ENCODE measurements at places on chromosomes 16 and 17. TPM values are rescaled to one million over a fixed set of nuclear protein-coding genes. Genes with fewer than 3 reads are reported as not detected.

GRCh38 chr17:71649941-71650350 is 470.9 kb upstream of the SOX9 start:
- no peak for DNase-seq

Gene PDILT
- total RNA-seq: not detected

GRCh38 chr16:22126037-22126558 is 33.8 kb downstream of the VWA3A start:
- DNase-seq: no peak

- no peak for DNase-seq
Observed at GRCh38 chr16:13863075-13863765, 56.7 kb upstream of the ERCC4 start.

GRCh38 chr16:9469512-9469911 is 378.1 kb downstream of the HAPSTR1 start:
- no peak for DNase-seq

DNA sequence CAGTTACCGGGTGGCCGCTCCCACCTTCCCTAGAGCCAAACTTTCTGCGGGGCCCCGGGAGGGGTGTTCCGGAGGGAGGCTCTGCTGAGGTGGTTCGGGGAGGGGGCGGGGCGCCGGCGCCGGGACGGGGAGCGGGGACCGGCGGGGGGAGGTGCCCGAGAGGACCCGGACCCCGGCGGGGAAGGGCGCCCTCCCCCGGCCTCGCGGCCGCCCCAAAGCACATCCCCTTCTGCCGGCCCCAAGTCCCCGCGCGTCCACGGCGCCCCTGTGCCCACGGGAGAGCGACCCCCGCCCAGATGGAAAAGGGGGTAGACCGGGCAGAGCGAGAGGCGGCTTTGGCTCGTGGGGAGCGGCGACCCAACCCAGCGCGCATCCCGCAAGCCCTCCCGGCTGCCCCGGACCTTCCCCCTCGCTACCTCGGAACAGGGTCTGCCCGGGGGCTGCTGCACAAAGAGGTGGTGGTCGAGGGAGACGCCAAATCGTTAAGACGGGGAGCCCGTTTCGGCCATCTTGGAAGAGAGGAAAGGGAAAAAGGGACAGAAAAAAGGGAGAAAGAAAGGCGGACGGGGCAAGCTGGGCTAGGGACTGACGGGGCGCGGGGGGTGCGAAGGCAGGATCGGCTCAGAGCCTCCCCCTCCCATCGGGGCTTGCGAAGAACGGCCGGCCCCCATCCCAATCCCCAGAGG is 530 bp downstream of the PCGF2 start:
- DNase-seq: peak; percentile 76

Gene IRX5
- total RNA-seq: 9.7 TPM

GRCh38 chr17:16440901-16441629 is 25.7 kb downstream of the TRPV2 start:
- DNase-seq: no peak

Gene C16orf46
- total RNA-seq: 1.1 TPM

GRCh38 chr16:78998879-78999278 is 601.7 kb downstream of the MAF start:
- DNase-seq: no peak

DNA sequence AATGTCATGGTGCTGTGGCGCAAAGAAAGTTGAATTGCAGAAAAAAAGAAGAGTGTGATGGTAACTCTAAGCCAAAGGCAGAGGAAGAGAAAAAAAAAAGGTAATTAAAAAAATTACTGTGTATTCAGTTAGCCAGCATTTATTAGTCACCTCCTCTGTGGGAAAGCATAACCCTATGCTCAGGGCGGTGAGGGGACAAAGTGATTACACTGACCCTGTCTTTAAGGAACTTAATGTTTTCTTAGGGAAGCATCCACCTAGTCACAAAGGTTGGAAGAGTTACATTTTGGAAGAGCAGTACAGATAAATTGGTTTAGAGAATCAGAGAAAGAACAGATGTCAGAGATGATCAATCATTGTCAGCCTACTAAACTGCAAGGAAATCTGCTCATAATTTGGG is 410.3 kb downstream of the CDH11 start:
- no peak for DNase-seq

DNA sequence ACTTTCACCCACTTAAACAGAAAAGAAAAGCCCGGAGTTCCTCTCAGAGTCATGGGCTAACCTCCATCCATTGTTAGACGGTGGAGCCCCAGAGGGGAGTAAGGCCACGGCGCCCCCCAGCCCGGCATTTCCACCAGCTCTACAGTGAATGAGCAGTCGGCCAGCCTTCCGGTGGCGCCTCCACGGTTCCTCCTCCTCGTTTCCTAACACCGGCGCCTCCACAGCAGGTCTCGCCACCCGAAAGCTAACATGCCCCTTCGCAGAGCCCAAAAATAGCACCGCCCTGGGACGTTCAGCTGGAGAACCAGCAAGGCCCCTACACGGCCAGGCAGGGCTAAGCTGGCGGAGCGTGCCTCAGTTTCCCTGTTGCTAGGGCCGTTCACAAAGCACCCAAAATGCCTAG is 858 bp downstream of the MMD start:
- peak; percentile 13 for DNase-seq

DNA sequence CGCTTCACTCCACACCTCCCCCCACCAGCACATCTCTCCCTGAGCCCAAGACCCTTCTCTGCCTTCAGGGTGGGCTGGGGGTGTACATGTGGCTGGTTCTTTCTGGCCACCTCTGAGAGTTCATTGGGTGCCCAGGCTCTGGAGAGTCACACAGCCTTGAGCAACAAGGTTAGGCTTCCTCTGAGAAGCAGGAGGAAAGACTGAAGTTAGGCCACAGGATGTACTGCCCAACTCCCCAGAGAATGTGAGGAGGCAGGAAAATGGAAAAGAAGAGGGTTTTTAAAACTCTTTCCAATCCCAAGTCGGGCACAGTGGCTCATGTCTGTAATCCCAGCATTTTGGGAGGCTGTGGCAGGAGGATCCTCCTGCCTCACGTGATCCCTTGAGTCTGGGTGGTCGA is 7.3 kb downstream of the PCGF2 start:
- no peak for DNase-seq

DNA sequence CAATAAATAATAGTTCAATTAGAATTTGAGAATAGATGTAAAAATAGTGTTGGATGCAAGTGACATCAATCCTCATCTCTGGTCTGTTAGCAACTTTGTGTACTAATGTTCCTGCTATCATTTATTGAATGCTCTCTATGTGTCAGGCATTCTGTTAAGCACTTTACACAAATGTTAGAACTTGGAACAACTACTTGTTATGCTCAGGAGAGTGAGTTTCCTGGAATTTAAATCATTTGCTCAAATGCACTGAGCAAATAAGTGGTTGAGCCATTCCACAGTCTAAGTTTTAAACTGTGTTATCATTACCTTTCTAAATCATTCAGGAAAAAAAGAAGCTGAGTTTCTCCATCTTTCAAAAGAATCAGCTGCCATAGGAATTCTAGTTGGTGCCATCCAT is 1327.3 kb upstream of the GOT2 start:
- no peak for DNase-seq

Gene CLDN7
- not detected for total RNA-seq

Gene EPX
- total RNA-seq: not detected

Gene DNAH17
- total RNA-seq: not detected

GRCh38 chr16:55482056-55482455 is 3.1 kb downstream of the MMP2 start:
- DNase-seq: no peak

All from ovary (tissue), 10 donors.